ENCODE measurements at places on chromosomes 1 and 21. TPM values are rescaled to one million over a fixed set of nuclear protein-coding genes. Genes with fewer than 3 reads are reported as not detected.

MYOM3 gene
- not detected for total RNA-seq

CFH gene
- total RNA-seq = 2.5 TPM

RGS7 gene
- total RNA-seq = not detected

HTR1D gene
- not detected for total RNA-seq

NUDT4B gene
- total RNA-seq = not detected

SRGAP2B gene
- 48.0 TPM for total RNA-seq

CCDC30 gene
- 1.8 TPM for total RNA-seq

MED8 gene
- total RNA-seq = 46.9 TPM

ATP1B1 gene
- total RNA-seq = 10.9 TPM

EXTL1 gene
- not detected for total RNA-seq

TMIGD3 gene
- not detected for total RNA-seq

ICOSLG gene
- total RNA-seq = 13.0 TPM

ESPN gene
- 1.1 TPM for total RNA-seq

OR2L8 gene
- not detected for total RNA-seq

WASF2 gene
- total RNA-seq = 127 TPM

CD101 gene
- 1.9 TPM for total RNA-seq

ABCG1 gene
- total RNA-seq = 20.7 TPM

NCAM2 gene
- not detected for total RNA-seq

AJAP1 gene
- not detected for total RNA-seq

RAB7B gene
- not detected for total RNA-seq

IVL gene
- not detected for total RNA-seq

ELAPOR1 gene
- total RNA-seq = 5.7 TPM

EDARADD gene
- total RNA-seq = 10.4 TPM

RGS8 gene
- total RNA-seq = not detected

RAB3B gene
- total RNA-seq = not detected

PRMT6 gene
- 17.2 TPM for total RNA-seq

AKNAD1 gene
- total RNA-seq = not detected

OVAAL gene
- total RNA-seq = not detected

ZNF683 gene
- total RNA-seq = 0.34 TPM

MEGF6 gene
- total RNA-seq = 9.6 TPM

Data from T-helper 1 cell treated with Interleukin-12 subunit alpha and Interleukin-12 subunit beta and Interleukin-4 antibody, amounts not matched to agents 30 ng/mL and 1 ng/mL, for 36 hours (primary cell).